ENCODE measurements at places on chromosomes 11 and 22.
A peak's percentile ranks its signal among the peaks of the same experiment; 100 is the strongest.

- DNase-seq = no peak
These were observed 58.8 kb downstream of the MCM5 start for GRCh38 chr22:35458547-35459422.

DNA sequence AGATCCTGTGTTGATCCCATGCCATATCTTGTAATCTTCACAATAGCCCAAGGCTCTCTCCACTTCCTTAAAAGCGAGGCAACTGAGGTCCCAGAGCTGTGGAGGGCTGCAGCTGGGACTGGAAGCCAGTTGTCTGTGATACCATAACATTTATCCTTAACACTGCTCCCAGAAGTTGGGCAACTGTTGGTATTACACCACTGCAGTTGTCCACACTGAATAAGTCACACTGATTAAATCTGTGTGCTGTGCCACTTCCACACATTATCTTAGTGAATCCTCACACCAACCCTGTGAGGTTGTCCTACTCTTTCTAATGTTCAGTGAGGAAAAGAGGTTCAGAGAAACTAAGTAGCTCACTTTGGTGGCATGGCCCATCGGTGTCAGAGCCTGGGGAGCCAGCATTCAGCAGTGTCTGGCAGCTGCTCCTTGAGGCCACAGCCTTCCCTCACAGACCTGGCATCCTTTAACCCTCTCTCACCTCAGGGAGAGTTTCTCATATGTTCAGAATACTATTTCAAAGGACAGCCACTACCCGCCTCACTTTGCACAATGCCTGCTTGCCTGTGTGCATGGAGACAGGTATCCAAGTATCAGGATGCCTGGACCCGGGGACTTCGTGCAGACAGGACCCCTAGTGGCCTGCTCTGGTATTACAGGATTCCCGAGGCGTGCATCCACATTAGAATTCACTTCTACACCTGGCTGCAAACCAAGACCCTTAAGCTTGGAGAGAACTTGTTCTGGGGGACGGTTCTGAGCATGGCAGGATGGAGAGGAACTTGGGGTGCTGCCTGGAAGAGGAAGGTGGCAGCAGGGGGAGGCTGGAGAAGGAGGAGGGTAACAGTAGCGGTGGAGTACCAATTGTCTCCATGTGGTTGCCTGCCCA lies 221.9 kb upstream of the TBCEL start:
- DNase-seq = peak; percentile 26

DNA sequence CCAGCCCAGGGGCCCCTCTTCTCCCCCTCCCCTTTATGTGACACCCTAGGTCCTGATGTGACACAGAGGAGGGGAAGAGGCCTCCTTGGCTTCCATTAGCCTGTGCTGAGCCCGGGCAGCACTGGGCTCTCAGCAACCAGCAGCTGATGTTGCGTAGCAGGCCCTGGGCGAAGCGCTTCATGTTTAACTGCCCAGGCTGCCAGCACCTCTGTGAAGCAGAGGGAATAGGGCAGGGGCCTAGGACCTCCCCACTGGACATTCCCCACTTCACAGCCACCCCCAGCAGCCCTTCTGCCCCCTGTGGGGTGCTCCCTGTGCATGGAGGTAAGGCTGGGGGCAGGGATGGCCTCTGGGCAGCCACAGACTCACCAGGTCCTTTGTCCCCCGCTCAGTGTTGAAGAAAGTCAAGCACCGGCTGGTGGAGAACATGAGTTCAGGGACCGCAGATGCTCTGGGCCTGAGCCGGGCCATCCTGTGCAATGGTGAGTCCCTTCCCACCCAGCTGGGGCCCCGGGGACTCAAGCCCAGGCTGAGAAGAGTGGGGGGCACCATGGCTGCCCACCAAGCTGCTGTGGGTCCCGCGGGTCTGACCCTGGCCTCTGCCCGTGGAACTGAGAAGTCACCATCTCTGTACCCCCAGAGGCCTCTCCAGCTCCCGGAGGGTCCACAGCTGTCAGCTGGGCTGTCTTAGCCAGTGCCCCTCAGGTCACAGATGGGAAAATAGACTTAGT lies 11.6 kb downstream of the PICK1 start:
- no peak for DNase-seq

GRCh38 chr11:79794057-79794456 lies 353.2 kb upstream of the TENM4 start:
- no peak for DNase-seq

DNA sequence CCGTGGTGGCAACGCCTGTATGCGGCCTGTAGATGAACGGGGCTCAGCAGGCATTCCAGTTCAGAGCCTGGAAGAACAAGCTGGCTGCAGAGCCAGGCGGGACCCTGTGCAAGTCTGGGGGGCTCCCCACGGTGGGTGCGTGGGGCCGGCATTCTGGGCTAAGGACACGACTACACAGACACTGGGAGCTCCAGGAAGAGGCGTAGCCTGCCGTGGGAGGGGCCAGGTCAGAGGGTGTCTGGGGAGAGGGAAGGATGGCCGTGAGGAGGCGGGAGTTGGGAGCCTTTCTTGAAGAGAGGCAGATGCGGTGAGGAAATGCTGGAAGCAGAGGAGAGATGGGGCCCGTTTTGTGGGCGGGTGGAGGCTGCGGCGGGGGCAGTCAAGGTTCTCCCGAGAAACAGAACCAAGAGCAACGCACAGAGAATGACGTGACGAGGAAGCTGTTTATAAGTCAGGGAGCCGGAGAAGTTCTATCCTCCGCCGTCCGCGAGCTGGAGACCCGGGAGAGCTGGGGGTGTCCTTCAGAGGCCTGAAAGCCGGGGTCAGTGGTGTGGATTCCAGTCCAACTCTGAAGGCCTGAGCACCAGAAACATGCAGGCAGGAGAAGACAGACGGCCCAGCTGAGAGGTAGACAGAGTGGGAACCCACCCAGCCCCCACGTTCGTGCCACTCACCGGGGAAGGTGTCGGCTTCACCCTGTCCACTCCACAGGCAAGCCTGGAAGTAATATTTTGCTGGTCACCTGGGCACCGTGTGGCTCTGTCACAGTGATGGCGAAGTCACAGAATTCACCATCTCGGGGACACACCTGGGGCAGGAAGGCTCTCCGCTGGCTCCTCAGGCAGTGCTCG lies 529.6 kb downstream of the BRD1 start:
- DNase-seq = no peak

DNA sequence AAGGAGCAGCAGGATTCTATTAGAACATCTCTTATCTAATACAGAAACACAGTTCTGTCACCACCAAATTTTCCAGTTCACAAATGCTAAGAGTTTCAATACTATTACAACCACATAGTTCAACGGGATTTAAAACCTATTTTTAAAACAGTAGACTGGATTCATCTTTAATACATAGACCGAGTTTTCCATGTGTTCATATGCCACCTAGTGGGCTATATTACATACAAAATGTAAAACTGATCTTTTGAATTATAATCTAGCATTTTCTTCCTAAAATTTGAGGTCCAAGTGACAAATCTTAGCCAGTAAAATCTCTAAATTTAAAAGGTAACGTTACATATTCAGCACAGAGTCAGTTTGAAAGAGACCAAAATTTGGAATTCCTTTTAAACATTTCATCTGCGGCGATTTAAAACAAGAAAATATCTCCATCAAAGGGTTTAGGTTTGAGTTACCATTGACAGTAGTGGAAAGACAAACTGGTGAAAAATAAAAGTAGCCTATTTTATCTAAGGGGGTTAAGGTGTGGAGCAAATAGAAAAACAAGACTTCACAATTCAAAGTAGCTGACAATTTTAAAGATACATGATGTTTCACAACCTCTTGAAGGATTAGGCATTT lies 269.3 kb upstream of the MPPED2 start:
- DNase-seq = no peak

- DNase-seq = no peak
These were observed 197.9 kb upstream of the BDNF start for GRCh38 chr11:27898166-27898565.

- peak; percentile 64 for DNase-seq
These were observed 9.7 kb upstream of the SAAL1 start for GRCh38 chr11:18115360-18116127.

- no peak for DNase-seq
These were observed 884 bp downstream of the CENATAC start for GRCh38 chr11:118998822-118999221.

DNA sequence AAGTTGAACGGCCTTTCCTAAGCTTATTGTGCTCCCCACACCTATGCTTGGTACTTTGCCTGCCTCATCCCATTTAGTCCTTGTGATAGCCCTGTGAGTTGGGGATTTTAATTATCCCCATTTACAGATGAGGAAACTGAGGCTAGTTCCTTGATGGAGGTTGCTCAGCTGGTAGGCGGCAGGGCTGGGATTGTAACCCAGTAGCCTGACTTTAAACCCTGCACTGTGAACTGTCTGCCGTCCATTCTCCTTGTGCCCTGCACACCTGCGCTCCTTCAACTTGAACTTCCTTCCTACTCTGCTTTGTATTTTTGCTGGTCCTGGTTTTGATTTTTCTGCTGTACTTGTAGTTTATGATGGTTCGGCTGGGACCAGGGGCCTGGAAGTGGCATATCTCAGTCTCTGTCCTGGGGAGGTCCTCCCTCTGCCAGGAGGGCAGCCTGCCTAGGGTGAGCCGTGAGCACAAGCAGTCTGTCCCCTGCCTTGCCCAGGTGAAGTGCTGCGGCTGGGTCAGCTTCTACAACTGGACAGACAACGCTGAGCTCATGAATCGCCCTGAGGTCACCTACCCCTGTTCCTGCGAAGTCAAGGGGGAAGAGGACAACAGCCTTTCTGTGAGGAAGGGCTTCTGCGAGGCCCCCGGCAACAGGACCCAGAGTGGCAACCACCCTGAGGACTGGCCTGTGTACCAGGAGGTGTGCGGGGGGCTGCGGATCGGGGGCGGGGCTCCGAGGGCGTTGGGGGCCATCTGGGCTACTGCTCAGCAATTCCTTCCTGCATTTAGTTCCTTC lies 52.4 kb downstream of the CD82 start:
- DNase-seq = no peak

DNA sequence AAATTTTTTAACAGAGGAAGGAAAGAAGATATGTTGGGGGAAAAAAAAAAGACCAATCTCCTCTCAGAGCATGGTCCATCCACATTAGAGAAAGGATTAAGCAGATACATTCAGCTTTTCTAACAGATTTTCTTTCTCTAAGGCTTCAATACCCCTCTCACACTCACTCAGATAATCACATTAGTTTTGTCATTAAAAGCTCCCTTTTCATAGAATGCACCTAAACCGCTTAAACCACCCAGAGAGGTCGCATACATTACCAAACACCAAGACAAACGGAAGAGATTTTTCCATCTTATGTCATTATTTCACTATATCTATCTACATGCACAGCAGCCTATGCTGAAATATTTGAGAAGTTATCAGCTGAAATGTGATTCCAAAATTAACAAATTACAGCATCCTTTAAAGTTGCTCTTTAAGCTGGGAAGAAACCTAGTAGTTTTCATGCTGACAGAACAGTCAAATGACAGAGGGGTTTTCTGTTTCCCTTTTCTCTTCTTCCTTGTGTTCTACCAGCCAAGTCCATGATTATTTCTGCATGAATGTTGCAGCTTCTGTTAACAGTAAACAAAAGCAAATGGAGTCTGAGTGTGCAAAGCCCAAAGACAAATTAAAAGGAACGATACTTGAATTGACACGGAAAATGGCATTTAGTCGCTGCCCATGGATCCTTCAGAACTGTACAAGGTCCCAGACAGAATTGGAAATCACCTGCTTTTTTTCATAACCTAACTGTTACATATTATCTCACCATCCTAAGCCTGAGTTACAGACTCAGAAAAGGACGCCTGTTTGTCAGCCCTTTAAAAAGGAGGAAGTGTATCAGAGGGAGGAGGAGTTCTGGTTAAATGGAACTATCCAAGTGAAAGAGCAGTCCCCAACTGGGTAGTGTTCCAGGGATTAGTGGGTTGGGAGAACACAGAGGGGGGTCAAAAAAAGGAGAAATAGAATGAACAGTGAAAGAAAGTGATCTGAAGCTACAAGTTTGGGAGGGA lies 54.6 kb downstream of the PRCP start:
- DNase-seq = no peak

- DNase-seq = no peak
These were observed 607.4 kb downstream of the NTM start for GRCh38 chr11:131977854-131978253.

DNA sequence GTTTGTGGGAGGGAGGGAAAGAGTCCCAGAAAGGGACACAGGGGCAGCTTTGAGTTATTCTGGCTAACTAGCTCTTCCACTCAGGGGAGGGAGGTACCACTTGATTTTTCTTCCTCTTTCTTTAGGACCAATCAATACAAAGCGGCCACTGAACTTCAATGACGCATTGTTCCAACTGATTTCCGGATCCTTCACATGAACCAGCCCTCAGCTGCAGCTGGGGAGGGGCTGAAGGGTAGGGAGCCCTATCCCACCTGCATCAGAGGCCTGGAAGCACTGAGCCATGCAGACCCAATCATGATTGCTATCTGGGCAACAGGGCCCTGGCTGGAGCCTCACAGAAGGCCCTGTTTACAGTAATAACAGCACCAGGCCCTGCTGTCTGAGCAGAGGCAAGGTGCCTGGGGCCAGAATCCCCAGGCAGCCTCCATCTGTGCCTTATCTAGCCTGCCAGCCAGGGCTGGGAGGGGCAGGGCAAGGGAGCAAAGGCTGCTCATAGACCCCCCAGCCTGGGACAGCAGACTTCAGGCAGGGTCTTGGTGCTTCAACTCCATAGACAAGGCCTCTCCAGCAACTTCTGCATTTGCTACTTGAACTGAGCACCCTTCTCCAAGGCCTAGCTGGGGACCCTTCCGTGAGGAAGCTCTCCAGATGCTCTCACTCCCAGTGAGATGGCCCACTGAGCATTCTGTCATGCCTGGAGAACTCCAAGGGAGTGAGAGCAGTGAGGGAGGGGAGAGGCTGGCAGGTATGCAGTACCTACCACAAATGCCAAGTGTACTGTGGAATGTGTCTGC lies 22.5 kb downstream of the CLPB start:
- no peak for DNase-seq

GRCh38 chr22:28955817-28956216 lies 72.4 kb downstream of the ZNRF3 start:
- DNase-seq = peak; percentile 79

DNA sequence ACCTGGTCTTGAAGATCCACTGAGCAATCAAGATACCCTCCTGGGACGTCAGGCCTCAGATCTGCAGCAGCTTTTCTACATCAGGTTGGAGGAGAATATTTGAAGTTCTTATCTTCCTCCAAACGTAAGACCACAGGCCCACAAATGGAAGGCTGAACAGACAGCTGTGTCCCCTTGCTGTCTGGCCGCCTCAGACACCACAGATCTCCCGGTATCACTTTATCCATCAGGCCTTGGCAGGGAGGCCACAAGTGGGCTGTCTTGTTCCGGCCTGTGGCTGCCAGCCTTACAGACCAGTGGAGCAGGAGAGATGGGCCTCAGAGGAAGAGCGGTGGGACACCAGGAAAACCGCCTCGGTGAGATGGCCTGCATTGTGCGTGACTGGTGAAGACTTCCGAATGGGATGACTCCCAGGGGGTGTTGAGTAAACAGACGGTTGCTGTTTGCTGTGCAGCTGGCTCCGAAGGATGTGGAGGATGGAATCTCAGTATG lies 15.9 kb downstream of the UBASH3B start:
- DNase-seq = no peak

GRCh38 chr11:30635401-30635989 lies 49.3 kb upstream of the MPPED2 start:
- no peak for DNase-seq

DNA sequence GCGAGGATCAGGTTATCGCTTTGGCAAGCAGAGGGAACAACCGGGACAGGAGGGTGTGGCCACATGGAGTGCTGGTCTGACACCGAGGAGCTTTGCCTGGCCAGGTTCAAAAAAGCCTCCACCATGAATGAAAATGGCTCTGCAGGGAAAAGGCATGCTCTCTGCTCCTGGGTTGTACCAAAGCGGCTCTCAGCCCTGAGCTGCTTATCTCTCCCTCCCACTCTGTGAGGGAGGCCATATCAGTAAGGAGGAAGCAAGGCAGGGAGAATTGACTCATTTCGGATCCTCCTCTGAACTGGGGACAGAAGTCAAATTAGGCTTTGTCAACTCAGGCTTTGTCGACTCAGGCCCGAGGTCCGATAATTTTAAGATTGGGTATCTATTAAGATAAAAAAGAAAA lies 82.9 kb upstream of the CRTAM start:
- DNase-seq = no peak
